ENCODE measurements at places on chromosomes 6 and 20.

DNA sequence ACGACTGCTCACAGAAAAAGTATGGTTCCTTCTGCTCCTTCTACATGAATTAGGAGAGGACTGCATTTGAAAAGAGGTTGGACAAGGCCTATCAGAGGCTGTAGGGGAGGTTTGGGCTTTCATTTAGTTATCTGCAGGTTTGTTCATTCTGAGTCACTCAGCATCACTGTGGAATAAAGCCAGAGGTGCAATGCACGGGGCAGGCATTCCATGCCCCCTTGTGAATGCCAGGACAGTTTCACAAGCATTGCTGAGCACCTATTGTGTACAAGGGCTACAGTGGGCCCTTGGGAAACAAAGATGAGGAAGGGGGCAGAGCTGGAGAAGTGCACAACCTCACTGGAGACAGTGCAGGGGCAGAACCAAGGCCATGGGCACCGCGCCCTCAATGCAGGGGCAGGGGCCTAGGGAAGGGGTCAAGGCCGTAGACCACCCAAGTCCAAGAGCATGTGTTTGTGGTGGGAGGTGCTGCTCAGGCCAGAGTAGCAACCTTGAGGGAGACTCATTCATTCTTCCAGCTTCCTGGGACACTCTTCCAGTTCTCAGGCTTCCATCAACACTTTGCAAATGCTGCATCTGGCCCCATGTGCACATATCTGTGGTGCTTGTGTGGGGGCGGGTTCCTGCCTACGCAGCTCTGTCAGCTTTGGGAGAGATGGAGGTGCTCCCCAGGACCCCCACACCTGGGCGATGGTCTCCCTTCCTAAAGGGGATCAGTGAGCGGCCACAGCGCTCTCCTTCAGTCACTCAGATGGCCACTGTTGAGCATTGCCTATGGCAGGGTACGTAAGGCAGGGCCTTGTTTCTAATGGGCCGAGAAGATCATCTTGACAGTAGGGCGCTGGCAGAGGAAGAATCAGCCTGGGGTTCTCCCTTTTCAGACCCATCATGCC is 204.5 kb downstream of the SYNDIG1 start:
- H3K27ac ChIP-seq = no peak overlapping the region
- no peak overlapping the region for H3K4me3 ChIP-seq
- H3K36me3 ChIP-seq = no peaks in the 10 kb centered on the region
- H3K4me1 ChIP-seq = no peaks in the 10 kb centered on the region
- peaks cover 2% of the 10 kb centered on the region for H3K27me3 ChIP-seq
- no peak for DNase-seq

DNA sequence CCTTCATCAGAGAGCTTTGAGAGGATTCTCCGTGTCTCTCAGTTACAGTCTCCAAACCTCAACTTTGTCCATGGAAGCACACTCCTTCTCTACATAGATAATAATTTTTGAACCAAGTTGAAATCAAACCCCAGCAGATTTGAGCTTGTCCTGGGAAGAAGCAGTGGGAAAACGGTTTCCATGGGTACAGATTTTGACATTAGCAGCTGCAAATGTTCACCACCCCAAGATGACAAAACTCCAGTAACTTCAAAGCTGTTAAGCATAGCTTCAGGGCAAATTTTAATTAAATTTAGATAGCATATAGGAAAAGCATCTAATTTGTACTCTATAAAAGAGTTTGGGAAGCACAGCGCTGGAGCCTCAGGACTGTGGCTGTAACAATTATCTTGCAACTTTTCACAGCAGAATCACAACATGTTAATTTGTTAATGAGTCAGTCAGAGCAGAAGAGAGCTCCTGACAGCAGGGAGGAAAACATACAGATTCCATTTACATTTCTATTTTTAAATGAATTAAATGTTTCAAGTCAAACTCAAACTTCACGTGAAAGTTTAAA is 240.7 kb downstream of the BMP7 start:
- DNase-seq = no peak
- no peaks in the 10 kb centered on the region for H3K36me3 ChIP-seq
- H3K27ac ChIP-seq = no peak overlapping the region
- no peak overlapping the region for H3K4me3 ChIP-seq

DNA sequence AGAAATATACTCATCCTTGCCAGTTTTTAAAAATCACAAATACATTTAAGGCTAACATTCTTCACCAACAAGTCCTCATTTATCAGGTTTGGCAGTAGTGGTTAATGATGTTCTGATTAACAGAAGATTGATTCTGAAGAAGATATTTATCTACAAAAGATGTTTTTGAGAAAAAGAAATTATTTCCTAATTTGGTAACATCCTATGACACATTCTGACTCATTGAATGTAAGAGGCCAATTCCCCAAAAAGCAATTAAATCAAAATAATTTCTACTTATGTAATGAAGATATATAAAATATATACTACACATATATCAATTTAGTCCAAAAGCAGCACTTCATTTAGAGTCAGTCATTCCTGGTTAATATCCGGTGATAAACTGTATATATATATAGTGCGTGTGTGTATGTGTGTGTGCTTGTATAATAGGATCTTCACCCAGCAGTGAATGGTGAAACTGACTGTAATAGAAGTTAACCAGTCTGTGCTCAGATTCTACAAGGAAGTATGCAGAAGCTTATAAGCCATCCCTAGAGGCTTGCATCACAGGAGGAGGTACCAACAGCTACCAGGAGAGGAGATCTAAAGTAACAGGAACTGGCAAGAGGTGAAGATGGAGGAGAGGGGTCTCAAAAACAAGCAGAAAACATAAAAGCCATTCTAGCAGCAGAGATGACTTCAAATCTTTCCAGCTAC is 82.9 kb upstream of the MARCKS start:
- no peak overlapping the region for H3K27ac ChIP-seq
- H3K27me3 ChIP-seq = no peaks in the 10 kb centered on the region

DNA sequence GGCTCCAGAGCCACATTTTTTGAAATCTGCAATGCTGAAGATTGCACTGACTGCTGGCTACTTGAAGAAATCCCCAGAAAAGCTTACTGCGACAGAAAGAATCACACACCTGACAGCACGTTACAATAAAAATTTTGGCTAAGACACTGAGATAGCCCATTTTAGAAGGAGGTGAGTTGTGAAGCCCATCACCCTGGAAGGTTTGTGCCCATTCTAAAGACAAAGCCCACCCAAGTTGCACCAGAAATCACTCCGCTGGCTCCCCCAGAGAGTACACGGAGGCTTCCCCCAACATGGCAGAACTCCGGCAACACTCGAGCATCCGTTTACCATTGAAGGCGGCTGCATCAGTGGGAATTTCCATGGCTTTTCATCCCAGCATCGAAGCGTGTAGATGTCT is 29.4 kb downstream of the LPA start:
- H3K4me3 ChIP-seq = no peak overlapping the region
- no peaks in the 10 kb centered on the region for H3K27me3 ChIP-seq
- DNase-seq = no peak
- no peaks in the 10 kb centered on the region for H3K36me3 ChIP-seq
- no peaks in the 10 kb centered on the region for H3K4me1 ChIP-seq

GRCh38 chr20:51312480-51312783 is 230.1 kb downstream of the NFATC2 start:
- no peak overlapping the region for H3K27ac ChIP-seq
- peaks cover 22% of the 10 kb centered on the region for H3K27me3 ChIP-seq
- no peak overlapping the region for H3K4me3 ChIP-seq
- H3K36me3 ChIP-seq = peaks cover 2% of the 10 kb centered on the region
- no peaks in the 10 kb centered on the region for H3K4me1 ChIP-seq

GRCh38 chr6:72864799-72865198 is 242.9 kb downstream of the KCNQ5 start:
- no peak overlapping the region for H3K4me3 ChIP-seq
- H3K36me3 ChIP-seq = peaks cover 4% of the 10 kb centered on the region
- no peaks in the 10 kb centered on the region for H3K27me3 ChIP-seq

- H3K27ac ChIP-seq = no peak overlapping the region
- H3K4me3 ChIP-seq = no peak overlapping the region
- H3K27me3 ChIP-seq = peaks cover 34% of the 10 kb centered on the region
- H3K36me3 ChIP-seq = no peaks in the 10 kb centered on the region
- H3K4me1 ChIP-seq = peaks cover 3% of the 10 kb centered on the region
Observed at GRCh38 chr20:46253391-46253790, 54.9 kb downstream of the CDH22 start.

DNA sequence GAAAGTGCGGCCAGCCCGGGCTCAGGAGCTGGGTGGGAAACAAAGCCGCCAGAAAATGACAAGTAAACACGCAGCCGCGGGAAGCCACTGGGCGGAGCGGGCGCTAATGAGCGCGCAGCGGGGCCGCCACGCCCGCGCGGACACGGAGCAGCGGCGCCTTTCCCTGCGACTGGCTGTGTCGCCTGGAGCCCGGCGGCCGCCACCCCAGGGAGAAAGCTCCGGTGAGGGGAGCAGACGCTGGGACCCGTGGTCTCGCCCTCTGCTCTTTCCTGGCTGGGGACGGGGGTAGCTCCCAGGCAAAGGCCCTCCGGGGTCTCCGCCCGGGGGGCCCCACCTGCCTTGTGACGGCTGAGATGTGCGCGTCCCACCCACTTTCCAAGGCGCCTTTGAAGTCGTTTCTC is 54.9 kb downstream of the PRR18 start:
- peaks cover 15% of the 10 kb centered on the region for H3K4me1 ChIP-seq
- no peak overlapping the region for H3K27ac ChIP-seq
- no peaks in the 10 kb centered on the region for H3K36me3 ChIP-seq
- DNase-seq = no peak

- DNase-seq = no peak
- no peaks in the 10 kb centered on the region for H3K36me3 ChIP-seq
- no peak overlapping the region for H3K4me3 ChIP-seq
Observed at GRCh38 chr6:31907158-31907813, 5.4 kb upstream of the ZBTB12 start.

DNA sequence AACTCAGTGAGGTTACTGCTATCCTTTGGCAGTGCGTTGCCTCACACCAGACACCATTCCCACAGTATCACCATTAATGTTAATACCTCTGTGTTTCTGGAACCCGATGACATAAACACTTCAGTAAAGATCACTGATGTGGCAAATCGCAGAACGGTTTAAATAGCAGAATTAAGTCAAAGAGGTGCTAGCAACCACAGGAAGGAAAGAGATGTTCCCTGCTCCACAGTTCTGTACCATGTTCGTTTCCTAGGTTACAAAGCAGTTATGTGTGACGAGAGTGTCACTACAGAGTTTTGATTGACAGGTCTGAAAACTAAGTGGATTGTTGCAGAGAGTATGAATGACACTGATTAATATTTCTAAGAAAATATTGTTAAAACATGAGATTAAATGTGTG is 272.3 kb downstream of the KHDRBS2 start:
- peaks cover 22% of the 10 kb centered on the region for H3K36me3 ChIP-seq
- H3K27ac ChIP-seq = peak overlapping the region; percentile 28
- H3K4me3 ChIP-seq = no peak overlapping the region
- no peak for DNase-seq
- H3K4me1 ChIP-seq = peaks cover 6% of the 10 kb centered on the region

DNA sequence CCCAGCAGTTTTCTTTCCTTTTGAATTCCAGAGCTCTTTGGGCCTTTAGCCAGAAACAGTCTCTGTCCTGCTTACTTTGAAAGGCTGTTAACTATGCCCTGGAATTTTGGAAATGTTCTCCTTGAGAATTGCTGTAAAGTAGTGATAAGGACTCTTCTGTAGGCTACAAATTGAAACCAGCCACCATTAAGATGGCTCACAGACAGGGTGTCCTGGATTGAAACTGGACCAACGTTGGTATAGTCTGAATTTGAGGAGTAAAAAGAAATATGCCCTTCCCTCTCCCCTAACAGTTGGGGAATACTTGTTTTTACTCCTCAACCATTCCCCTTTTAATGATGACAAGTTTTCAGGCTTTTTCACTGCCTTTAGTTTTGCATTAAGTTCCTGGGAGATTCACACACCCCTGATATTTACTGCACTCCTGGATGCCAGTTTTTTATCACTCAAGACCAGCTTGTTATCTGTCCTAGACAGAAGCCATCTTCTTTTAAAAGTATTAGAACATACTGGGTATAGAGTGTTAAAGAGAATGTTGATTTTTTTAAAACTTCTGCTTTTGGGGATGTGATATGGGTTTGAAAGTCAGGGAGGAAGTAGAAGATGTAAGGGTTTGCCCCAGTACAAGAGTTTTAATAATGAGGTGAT is 21.9 kb downstream of the TOP1 start:
- peak overlapping the region; percentile 31 for H3K4me3 ChIP-seq
- no peaks in the 10 kb centered on the region for H3K27me3 ChIP-seq
- H3K36me3 ChIP-seq = peaks cover 4% of the 10 kb centered on the region

- no peaks in the 10 kb centered on the region for H3K27me3 ChIP-seq
- no peak for DNase-seq
- no peak overlapping the region for H3K4me3 ChIP-seq
Observed at GRCh38 chr20:15287329-15287728, 949.9 kb upstream of the FLRT3 start.

DNA sequence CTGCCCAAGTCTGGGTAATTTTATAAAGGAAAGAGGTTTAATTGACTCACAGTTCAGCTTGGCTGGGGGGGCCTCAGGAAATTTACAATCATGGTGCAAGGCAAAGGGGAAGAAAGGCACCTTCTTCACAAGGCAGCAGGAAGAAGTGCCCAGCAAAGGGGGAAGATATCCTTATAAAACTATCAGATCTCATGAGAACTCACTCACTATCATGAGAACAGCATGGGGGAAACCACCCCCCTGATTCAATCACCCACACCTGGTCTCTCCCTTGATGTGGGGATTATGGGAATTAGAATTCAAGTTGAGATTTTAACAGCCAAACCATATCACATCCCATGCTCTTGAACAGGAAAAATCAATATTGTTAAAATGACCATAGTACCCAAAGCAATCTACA is 215.2 kb upstream of the TAB2 start:
- peaks cover 2% of the 10 kb centered on the region for H3K36me3 ChIP-seq
- no peak for DNase-seq
- H3K27me3 ChIP-seq = no peaks in the 10 kb centered on the region
- H3K27ac ChIP-seq = no peak overlapping the region
- no peak overlapping the region for H3K4me3 ChIP-seq

- H3K27me3 ChIP-seq = no peaks in the 10 kb centered on the region
- no peaks in the 10 kb centered on the region for H3K36me3 ChIP-seq
- no peak overlapping the region for H3K27ac ChIP-seq
Observed at GRCh38 chr6:123430970-123431369, 205.8 kb downstream of the TRDN start.

DNA sequence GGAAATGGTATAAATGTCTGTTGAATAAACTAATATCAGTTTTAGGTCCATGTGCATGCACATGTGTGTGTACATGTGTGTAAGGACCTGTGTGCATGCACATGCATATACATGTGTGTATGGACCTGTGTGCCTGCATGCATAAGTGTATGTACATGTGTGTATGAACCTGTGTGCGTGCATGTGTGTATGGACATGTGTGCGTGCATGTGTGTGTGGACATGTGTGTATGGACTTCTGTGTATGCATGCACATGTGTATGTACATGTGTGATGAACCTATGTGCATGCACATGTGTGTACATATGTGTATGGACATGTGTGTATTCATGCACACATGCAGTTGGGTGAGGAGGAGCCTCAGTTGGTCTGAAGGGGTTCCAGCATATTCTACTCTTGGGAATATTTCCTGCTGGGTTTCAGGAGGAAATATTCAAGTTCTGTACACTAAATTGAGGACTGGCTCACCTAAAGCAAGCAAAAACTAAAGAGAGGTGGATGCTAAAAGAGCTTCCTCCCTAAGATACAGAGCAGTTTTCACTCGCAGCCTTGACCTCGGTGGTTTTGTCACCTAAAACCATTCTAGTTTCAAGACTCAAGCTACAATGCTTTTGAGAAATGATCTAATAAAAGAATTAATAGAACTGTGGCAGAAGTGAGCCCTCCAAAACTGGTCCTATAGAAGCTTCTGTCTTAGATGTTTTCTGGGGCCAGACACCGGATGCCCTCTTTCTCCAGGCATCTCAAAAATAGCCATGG is 742.8 kb downstream of the MAFB start:
- H3K27me3 ChIP-seq = peaks cover 6% of the 10 kb centered on the region
- no peak overlapping the region for H3K27ac ChIP-seq
- H3K36me3 ChIP-seq = no peaks in the 10 kb centered on the region
- no peak overlapping the region for H3K4me3 ChIP-seq

Measured in memory B cell (primary cell).